Stimulated activated CD8-positive, alpha-beta memory T cell treated with anti-CD3 and anti-CD28 coated beads, Interleukin-15, amount 100 ng/mL, for 4 hours (primary cell): ENCODE measurements at places on chromosomes 12 and 14.

GRCh38 chr12:51915003-51915625, 7.8 kb downstream of the ACVRL1 start:
- DNase-seq = no peak

DNA sequence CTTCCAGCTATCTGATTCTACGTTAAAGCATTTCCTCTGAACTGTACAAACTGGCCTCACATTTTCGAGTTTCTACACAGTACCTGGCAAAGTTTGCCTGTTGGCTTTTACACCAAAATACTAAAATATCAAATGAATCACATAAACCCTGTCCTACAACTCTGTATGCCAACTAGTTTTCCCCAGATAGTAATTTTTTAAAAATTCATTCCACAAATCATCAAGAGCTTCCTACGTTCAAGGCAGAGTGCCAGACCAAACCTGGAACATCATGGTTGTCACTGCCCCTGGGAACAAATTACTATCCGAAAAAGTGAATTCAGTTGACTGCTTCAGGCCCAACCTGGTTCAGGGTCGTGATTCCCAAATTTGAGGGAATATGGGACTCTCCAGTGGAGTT, 2.1 kb downstream of the TMEM30B start:
- no peak for DNase-seq

DNA sequence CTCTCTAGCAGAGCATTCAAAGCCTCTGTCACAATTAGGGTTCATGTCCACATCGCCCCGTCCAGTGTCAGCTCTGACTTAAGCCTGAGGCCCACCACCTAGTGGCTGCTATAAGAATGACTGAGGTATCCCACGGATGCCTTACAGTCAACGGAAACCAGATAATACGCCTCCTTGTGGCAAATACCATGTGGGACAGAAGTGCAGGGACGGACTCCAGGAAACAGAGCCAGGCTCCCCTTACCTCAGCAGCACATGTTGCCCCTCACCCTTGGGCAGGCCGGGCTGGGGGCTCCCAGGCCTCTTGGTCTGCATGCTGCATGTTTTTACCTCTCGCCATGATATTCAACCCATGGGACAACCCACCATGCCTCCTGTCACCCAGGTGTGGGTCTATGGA, 86.3 kb downstream of the VWF start:
- peak; percentile 7 for DNase-seq

- no peak for DNase-seq
Observed at GRCh38 chr12:19048943-19049342, 80.6 kb upstream of the PLEKHA5 start.

- DNase-seq = no peak
Observed at GRCh38 chr12:52293926-52294325, 2.6 kb upstream of the KRT81 start.

DNA sequence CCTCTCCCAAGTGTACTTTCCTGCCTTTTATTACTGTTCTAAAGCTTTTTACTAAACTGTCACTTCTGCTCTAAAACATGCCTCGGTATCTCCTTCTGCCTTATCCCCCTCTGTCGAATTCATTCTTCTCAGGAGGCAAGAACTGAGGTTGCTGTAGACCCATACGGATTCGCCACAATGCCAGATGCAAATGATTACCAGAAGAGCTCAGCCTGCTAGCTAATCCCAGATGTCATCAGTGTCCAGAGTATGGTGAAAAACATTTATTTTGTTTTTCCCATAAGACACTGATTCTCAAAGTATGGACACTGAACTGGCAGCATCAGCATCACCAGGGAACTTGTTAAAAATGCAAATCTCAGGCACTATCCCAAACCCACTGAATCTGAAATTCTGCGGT, 359.3 kb downstream of the TMTC2 start:
- no peak for DNase-seq

GRCh38 chr12:132029503-132030300, 80.0 kb downstream of the EP400 start:
- DNase-seq = no peak

- DNase-seq = no peak
Observed at GRCh38 chr14:77114609-77115008, 16.6 kb downstream of the CIPC start.

DNA sequence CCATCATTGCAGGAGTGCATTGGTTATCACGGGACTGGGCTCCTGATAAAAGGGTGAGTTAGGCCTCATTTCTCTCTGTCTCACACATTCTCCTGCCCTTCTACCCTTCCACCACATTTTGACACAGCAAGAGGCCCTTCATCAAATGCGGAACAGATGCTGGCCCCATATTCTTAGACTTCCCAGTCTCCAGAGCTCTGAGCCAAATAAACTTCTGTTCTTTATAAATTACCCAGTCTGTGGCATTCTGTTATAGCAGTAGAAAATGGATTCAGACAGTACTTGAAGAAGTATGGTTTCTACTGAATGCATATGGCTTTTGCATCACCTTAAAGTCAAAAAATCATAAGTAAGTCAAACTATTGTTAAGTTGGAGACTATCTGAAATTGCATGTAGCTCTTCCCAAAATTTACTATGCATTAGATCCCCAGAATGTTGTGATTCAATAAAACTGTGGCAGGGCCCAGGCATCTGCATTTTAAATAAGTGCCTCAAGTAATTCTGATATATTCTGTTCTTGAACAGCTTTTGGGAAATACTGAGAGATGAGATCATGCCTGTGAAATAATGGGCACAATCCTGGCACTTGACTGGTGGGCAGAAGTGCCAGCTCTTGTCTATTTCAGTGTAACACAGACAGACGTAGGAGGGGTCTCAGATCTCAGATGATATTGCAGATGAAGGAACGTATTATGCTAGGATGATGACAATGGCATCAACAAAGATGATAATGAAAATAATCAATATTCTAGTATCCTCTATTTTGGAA, 68.2 kb downstream of the E2F7 start:
- DNase-seq = no peak

DNA sequence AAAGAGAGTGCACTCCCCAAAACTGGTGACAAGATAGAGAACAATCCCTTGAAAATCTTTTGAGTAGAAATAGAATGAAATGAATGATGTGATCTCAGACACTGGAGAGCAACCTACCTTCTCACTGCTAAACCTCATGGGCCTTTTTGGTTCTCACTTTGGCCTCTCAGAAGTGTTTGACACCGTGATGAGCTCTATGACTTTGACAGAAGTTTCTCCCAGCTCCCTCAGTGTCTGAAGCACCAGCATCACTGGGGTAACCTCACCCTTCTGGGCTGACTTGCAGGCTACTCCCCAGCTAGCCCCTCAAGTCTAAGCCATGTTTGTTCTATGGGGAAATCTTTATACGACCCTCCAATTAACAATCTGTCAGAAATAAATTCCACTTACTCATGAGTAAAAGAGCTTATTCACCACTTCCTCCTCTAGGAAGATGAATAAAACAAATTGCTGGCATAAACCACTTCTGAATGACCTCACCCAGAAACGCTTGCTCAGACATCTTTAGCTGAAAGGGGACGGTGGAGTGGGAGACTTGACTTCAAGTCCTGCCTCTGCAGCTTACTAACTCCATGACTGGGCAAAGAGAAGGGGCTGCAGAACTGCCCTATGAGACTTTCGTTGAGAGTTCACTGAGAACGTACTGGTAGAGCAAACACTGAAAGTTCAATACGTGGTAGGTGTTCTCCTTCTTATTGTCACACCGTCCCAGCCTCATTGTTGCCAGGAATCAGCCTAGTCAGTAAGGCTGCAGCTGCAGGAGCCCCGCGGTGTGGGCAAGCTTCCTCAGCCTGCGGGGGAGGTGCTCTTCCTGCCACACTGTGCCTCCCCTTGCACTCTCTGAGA, 46.5 kb downstream of the ST8SIA1 start:
- DNase-seq = no peak

DNA sequence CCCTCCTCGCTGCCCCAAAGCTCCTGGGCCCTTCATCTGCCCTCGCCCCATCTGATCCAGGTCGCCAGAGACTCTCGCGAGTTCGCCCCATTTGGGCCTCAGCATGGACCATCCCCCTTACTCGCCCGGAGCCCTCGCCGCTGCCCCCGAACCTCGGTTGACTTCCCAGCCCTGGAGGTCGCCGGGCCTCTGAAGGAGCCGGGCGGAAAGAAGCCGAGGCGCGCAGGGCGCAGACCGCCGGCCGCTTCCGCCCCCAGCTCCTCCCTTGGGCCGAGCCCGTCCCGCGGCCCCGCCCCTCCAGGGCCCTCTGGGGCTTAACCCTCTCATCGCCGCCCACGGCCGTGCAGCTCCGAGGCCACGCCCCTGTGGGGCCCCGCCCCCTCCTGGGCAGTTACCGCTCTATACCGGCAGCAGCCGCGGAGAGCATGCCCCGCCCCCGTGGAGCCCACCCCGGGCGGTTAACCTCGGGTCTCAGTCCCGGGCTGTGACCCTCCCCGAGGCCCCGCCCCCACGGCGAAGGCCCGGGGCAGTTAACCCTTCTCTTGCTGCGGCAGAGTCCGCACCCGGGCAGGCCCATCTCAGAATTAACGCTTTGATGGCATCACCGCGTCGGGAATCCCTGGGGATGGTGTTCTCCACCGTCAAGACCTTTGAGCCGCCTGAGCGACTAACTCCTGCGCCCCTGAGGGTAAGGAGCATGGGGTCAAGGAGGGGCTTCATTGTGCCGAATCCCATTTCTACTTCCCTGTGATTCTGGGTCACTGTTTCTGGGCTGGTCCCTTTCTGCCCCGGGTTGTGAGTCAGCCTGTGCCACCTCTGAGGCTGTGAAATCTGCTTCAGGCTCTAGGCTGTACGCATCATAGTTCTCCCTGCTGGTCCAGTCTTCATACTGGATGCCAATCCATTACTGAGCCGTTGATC, at the start of gene SPSB2:
SPSB2 (minus strand) TSS at position 210 of the 921 bp plus-strand sequence. CDS start 402 bp downstream, outside the sequence.
- DNase-seq = peak; percentile 99

- no peak for DNase-seq
Observed at GRCh38 chr12:96263449-96263902, 69.3 kb downstream of the ELK3 start.

DNA sequence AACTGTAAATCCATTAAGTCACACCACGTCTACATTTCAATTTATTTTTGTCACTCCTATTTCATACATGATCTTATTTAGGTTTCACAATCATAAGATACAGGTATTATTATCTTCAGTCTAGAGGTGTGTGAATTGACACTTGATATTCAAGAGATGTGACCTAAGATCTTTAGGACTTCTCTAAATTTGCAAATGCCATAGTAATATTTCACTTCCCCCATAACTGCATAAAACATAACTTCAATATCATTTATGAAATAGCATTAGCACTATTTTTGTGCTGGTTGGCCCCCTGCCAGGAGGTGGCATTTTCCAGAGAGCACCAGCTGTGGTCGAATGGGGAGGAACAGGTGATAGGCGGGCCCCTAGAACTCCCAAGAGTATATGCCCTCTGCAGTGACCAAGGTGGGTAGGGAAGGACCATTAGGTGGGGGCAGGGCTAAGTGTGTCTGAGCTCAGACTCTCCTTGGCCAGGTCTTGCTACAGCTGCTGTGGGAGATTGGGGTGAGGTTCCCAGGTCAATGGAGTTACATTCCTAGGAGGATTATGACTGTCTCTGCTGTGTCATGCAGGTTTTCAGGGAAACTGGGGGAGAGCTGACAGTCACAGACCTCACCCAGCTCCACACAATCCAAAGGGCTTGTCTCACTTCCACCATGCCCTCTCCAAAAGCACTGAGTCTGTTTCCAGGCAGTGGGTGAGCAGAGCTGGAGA, 49.2 kb upstream of the ERGIC2 start:
- DNase-seq = no peak

DNA sequence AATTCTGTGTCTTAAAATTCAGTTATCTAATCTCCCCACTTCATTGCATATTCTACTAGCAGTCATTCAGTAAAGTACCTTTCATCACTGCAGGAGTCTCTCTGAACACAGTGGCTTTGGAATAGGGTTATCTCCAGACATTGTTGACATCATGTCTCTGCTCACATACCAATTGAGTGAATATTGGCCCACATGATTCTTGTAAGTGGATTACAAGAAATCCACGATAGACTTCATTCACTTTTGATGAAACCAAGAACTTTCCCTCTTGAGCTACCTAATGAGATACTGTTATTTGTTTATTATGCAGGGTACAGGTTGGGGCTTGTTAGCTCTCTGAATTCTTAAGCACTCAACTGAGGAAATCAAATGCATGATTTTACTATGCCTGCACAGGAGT, 284.9 kb downstream of the RAD51B start:
- no peak for DNase-seq
